K562 (cell line): ENCODE measurements at places on chromosomes 2 and 18.

- H3K4me1 ChIP-seq = no peaks in the 10 kb centered on the region
- no peak for DNase-seq
- H3K36me3 ChIP-seq = no peaks in the 10 kb centered on the region
Observed at GRCh38 chr2:231009236-231009919, 13.5 kb downstream of the SPATA3 start.

GRCh38 chr2:60538101-60538500 lies 15.4 kb downstream of the BCL11A start:
- H3K36me3 ChIP-seq = no peaks in the 10 kb centered on the region
- DNase-seq = no peak
- no peaks in the 10 kb centered on the region for H3K4me1 ChIP-seq
- no peak overlapping the region for H3K27ac ChIP-seq

- H3K27ac ChIP-seq = no peak overlapping the region
- no peaks in the 10 kb centered on the region for H3K4me1 ChIP-seq
- H3K4me3 ChIP-seq = no peak overlapping the region
Observed at GRCh38 chr18:26656944-26657536, 108.7 kb upstream of the KCTD1 start.

- H3K36me3 ChIP-seq = no peaks in the 10 kb centered on the region
- DNase-seq = no peak
- H3K4me3 ChIP-seq = no peak overlapping the region
- no peak overlapping the region for H3K27ac ChIP-seq
- H3K27me3 ChIP-seq = peaks cover 15% of the 10 kb centered on the region
- H3K4me1 ChIP-seq = no peaks in the 10 kb centered on the region
Observed at GRCh38 chr2:27844821-27845255, 45.3 kb downstream of the RBKS start.

- no peaks in the 10 kb centered on the region for H3K4me1 ChIP-seq
- H3K27me3 ChIP-seq = no peaks in the 10 kb centered on the region
- H3K4me3 ChIP-seq = no peak overlapping the region
- H3K36me3 ChIP-seq = no peaks in the 10 kb centered on the region
- H3K27ac ChIP-seq = no peak overlapping the region
Observed at GRCh38 chr2:116935097-116935814, 879.2 kb upstream of the DDX18 start.

DNA sequence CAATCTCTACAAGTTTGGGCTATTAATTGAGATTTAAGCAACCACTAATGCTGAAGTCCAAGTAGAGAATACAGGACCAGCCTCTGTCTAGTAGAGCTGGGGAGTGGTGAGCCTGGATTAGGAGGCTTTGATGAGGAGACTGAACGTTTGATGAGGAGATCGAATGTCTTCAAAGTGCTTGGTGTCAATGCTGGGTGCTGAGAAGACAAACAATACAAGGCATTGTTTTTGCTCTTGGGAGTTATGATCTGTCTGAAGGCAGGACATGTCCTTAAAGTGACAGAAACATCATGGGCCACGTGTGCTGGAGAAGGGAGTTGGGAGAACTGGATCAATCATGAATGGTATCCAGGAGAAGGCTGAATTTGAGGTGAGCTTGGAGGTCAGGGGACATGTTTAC lies 143.6 kb downstream of the SPHKAP start:
- no peaks in the 10 kb centered on the region for H3K27me3 ChIP-seq
- H3K27ac ChIP-seq = no peak overlapping the region
- no peak for DNase-seq

- H3K4me3 ChIP-seq = no peak overlapping the region
- no peak overlapping the region for H3K27ac ChIP-seq
- no peak for DNase-seq
Observed at GRCh38 chr2:43161650-43162510, 64.5 kb downstream of the ZFP36L2 start.

GRCh38 chr2:191128172-191128910 lies 22.5 kb downstream of the STAT4 start:
- DNase-seq = no peak
- no peaks in the 10 kb centered on the region for H3K4me1 ChIP-seq
- no peaks in the 10 kb centered on the region for H3K36me3 ChIP-seq
- no peak overlapping the region for H3K4me3 ChIP-seq
- H3K27ac ChIP-seq = no peak overlapping the region

GRCh38 chr2:16525265-16525887 lies 140.3 kb downstream of the CYRIA start:
- no peak overlapping the region for H3K4me3 ChIP-seq
- H3K36me3 ChIP-seq = no peaks in the 10 kb centered on the region
- peaks cover 7% of the 10 kb centered on the region; the same call in 1 of the 3 replicates for H3K27me3 ChIP-seq
- H3K4me1 ChIP-seq = no peaks in the 10 kb centered on the region

GRCh38 chr2:151991010-151991409 lies 107.8 kb downstream of the CACNB4 start:
- H3K27ac ChIP-seq = no peak overlapping the region
- no peaks in the 10 kb centered on the region for H3K4me1 ChIP-seq
- H3K36me3 ChIP-seq = no peaks in the 10 kb centered on the region
- H3K27me3 ChIP-seq = 0 out of 2 replicates have a peak, but pooled peaks cover 7% of the 10 kb centered on the region

DNA sequence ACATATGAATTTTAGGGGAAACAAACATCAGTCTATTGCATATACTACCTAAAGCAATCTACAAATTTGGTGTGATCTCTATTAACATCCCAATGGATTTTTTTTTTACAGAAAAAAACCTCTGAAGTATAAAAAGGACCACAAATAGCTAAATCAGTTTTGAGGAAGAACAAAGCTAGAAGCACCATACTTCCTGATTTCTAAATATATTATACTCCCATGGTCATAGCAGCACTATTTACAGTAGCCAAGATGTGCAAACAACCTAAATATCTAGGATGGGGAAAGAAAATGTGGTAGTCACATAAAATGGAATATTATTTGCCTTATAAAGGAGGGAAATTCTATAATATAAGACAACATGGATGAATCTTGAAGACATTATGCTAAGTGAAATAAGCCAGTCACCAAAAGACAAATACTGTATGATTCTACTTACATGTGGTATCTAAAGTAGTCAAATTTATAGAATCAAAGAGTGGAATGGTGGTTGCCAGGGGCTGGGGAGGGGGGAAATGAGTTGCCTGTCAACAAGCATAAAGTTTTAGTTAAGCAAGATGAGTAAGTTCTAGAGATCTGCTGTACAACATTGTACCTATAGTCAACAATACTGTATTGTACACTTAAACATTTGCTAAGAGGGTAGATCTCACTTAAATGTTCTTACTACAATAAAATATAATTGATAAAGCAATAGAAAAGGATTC lies 17.6 kb upstream of the CASP8 start:
- H3K27ac ChIP-seq = no peak overlapping the region
- H3K27me3 ChIP-seq = no peaks in the 10 kb centered on the region
- H3K4me3 ChIP-seq = no peak overlapping the region

DNA sequence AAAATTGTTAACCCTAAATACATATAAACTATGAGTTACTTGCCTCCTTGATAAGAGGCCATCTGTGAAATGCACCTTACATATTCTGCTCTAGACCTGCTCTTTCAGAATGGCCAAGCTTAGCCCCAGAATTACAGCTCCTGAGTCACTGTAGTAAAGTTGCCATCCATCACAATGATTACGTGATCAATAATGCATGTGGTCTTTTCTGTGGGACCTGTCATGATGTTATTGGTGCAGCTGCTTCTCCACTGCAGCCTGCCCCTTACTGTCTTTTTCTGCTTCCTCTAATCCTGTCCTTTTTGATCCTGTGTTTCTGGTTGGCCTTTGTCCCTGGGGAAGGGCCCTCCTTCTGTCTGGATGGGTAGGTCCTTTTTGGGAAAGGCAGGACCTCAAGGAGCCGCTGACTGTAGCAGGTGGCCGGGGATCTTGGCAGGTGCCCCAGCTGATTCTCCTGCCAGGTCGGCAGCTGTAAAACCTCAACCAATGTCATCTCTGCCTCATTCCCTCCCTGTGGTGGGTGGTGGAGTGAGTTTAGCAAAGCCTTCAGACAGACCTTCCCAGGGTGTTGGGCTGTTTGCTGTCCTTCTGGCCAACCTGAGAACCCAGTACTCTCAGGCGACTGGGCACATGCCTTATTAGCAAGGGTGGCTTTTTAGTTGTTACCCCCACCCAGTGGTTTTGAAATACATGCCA lies 126.2 kb upstream of the EML6 start:
- no peak overlapping the region for H3K4me3 ChIP-seq
- no peak for DNase-seq
- H3K27me3 ChIP-seq = no peaks in the 10 kb centered on the region

GRCh38 chr2:240210198-240210965 lies 69.9 kb upstream of the OTOS start:
- no peak overlapping the region for H3K27ac ChIP-seq
- H3K36me3 ChIP-seq = no peaks in the 10 kb centered on the region
- H3K4me3 ChIP-seq = no peak overlapping the region
- no peaks in the 10 kb centered on the region for H3K4me1 ChIP-seq
- no peak for DNase-seq

DNA sequence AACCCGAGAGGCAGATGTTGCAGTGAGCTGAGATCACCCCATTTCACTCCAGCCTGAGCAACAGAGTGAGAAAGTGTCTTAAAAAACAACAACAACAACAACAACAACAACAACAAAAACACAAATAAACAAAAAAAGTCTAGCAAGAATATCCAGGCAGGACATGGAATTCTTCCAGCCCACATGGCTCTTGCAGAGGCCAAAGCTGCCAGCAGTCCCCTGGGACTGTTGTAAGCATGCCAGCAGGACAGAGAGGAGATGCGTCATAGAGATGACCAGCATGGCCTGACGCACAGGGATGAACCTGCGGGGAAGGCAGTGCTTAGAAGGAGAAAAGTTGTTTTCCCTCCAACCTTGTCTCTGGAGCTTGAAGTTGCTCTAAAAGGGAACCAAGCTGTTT lies 182.3 kb upstream of the PGAP1 start:
- no peaks in the 10 kb centered on the region for H3K27me3 ChIP-seq
- no peaks in the 10 kb centered on the region for H3K36me3 ChIP-seq
- H3K4me1 ChIP-seq = no peaks in the 10 kb centered on the region
- no peak overlapping the region for H3K27ac ChIP-seq

GRCh38 chr2:153474876-153475435 lies 3.6 kb downstream of the RPRM start:
- no peak overlapping the region for H3K27ac ChIP-seq
- no peaks in the 10 kb centered on the region for H3K36me3 ChIP-seq
- H3K4me1 ChIP-seq = peaks cover 15% of the 10 kb centered on the region
- no peak for DNase-seq

DNA sequence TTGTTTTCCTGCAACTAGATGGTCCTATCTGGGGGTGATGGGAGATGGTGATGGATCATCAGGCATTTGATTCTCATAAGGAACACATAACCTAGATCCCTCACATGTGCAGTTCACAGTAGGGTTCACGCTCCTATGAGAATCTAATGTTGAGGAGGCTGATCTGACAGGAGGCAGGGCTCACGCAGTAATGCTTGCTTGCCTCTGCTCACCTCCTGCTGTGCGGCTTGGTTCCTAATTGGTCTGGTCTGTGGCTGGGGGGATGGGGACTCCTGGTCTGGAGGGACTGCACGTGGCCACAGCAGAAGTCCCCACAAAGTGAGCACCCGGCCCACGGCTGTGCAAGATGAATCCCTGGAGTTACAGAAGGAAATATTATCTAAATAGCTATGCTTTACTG lies 11.3 kb downstream of the MC5R start:
- DNase-seq = no peak
- peaks cover 9% of the 10 kb centered on the region for H3K4me1 ChIP-seq
- no peak overlapping the region for H3K27ac ChIP-seq
- no peak overlapping the region for H3K4me3 ChIP-seq
- H3K27me3 ChIP-seq = no peaks in the 10 kb centered on the region
- no peaks in the 10 kb centered on the region for H3K36me3 ChIP-seq

- H3K27ac ChIP-seq = no peak overlapping the region
- peaks cover 8% of the 10 kb centered on the region; the same call in 1 of the 2 replicates for H3K4me1 ChIP-seq
- no peak overlapping the region for H3K4me3 ChIP-seq
Observed at GRCh38 chr2:138090330-138090729, 126.1 kb downstream of the HNMT start.

- H3K36me3 ChIP-seq = no peaks in the 10 kb centered on the region
- H3K27me3 ChIP-seq = no peaks in the 10 kb centered on the region
- DNase-seq = no peak
- no peak overlapping the region for H3K27ac ChIP-seq
- H3K4me3 ChIP-seq = no peak overlapping the region
- peaks cover 16% of the 10 kb centered on the region for H3K4me1 ChIP-seq
Observed at GRCh38 chr2:37686792-37687526, 15.5 kb upstream of the CDC42EP3 start.

DNA sequence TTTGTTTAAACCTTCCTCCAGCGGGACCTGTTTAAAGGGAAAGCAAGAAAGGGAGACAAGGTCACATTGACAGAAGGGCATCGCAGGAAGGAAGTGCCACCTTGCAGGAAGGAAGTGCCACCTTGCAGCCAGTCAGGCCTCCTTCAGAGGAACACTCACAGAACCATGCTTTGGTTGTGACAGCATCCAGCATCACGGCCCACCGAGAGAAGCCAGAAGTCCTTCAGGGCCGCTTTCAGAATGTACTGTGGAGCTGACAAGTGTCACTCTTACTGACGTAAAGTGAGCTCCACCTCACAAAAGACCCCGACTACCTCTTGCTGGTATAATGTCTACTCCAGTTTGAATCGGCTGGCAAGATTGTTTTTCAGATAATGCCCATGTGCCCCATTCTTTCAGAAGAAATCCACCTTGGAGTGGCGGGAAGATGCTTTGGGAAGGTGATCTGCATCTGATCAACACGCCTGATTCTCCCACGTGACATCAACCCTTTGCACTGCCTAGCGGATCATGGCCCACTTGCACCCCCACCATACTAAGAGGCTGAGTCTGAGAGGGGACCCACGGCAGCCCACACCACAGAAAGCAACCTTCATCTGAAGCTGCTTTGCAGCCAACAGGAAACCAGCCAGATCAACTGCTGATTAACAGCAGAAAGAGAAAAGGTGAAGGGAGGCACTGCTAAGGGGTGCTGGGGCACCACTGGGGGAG lies 99.8 kb downstream of the UXS1 start:
- H3K4me3 ChIP-seq = no peak overlapping the region
- DNase-seq = no peak
- H3K36me3 ChIP-seq = peaks cover 25% of the 10 kb centered on the region; the same call in 1 of the 3 replicates
- no peaks in the 10 kb centered on the region for H3K4me1 ChIP-seq
- no peaks in the 10 kb centered on the region for H3K27me3 ChIP-seq

DNA sequence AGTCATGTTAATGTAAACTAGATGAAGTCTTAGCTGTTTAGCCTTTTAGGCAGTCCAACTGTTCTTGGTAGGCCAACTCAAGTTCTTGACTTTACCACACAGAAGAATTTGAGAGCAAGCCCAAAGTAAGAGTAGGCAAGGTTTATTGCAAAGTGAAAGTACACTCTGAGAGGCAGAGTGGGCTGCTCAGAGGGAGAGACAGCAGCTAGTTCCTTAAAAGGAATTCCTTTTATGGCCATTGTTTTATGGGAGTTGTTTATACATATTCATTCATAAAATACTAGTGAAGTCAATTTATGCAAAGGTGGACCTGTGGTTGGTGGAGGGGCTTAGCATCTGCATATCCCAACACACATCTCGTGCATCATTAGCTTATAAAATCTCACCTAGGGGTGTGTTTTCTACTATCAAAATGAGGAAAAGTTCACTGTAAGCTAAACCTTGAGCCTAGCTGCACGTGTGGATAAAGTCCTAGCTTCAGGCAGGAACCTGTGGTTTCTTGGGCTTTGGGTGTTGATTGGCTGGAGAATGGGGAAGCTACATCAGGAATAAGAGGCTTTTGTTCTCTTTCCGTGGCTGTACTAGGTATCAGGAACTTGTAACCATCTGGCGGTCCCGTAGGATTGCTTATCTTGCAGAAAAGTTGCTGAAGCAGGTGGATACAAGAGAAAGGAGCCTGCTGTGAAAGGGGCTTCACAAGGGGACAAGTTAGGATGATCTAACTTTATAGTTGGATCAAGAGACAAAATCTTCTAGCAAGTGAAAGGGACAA lies 110.4 kb upstream of the GULP1 start:
- no peaks in the 10 kb centered on the region for H3K36me3 ChIP-seq
- no peak for DNase-seq
- no peak overlapping the region for H3K27ac ChIP-seq
